ENCODE measurements at places on chromosomes 3 and 15.

DNA sequence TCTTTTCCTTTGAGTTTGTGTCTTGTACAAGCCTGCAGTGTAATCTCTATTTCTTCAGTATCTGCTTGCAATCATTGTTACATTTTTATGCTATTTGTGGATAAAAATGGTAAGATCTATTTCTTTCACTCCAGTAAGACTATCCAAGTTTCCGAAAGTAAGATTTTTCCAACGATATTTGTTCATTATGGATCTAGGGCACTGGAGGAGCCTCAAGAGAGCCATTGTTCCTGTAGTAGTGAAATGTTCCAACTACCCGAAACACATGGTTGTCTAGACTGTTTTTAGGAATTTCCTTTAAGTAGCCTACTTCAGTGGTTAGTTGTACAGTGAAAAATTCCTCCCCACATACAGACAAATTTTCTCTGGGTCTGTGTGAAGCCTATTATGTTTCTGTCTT lies 597.4 kb downstream of the RSL24D1 start:
- DNase-seq, result no peak

DNA sequence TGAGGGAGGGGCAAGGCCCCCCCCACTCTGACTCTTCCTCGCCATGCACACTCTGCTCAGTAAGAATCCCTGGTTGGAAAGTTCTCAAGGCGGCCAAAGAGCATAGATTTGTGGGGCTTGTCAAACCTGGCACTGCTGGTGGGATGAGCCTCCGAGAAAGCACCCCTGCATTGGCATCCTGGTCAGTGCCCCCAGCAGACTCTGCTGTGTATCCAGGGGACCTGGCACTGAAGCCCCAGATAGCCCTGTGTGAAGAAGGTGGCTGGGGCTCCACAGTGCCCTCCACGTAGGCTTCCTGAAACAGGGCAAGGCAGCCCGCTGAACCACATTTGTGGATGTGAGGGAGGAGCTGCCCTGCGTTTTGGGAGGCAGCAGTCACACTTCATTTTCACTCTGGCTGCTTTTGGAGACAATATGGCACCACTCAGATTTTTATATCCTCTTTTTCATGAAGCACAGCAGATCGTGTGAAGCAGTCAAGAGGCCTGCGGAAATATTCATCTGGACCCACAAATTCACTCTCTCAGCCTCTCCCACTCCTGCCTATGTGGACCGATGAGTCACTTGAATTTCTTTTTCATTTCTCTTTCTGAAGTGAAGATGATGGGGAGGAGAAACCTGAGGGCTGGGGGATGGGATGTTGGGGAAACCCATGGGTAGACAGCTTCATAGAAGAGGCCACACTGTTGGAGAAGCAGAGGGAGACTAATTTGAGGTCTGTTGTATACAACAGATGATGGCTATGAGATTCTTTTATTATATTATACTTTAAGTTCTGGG lies 88.7 kb upstream of the BCL6 start:
- no peak for DNase-seq

GRCh38 chr3:189404024-189404423 lies 227.2 kb upstream of the TP63 start:
- DNase-seq, result no peak

GRCh38 chr3:143352850-143353550 lies 233.4 kb downstream of the CHST2 start:
- DNase-seq, result no peak

DNA sequence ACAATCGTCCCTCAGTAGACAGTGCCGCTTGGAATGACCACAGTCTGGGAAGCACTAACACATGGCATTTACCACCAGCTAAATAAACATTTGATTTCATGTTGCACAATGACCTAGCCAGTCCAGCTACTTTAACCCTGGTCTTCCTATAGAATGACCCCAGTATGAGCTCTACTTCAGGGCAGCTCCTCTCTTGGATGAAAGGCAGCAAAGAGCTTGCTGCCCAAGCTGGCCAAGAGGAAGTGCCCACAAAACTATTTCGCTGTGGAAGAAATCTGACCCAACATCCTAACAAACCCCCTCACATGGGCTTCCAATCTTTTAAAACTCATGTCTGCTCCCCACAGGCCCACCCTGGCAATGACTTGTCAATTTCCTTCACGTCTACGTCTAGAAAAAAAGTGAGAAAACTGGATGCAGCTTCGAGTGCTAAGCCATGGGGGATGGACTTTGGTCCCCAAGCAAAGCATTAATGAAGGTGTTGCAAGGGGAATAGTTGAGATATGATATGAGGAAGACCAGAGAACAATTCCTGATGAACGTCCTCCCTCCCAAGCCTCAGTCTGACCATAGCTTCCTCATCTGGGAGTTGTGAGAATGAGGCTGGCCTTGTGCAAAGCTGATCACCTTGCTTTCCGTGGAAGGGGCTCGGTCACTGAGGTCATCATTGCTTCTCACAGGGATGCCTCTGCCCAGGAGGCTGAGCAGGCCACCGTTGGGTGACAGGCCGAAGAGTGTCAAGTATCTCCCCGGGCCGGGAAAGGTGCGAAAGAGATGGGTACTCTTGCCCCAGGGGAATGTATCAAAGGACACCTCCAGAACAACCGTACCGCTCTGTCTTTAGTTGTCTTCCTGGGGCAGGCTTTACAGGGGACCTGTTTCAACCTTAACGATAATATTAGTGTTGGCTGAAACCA lies 964 bp downstream of the SLC25A20 start:
- no peak for DNase-seq

DNA sequence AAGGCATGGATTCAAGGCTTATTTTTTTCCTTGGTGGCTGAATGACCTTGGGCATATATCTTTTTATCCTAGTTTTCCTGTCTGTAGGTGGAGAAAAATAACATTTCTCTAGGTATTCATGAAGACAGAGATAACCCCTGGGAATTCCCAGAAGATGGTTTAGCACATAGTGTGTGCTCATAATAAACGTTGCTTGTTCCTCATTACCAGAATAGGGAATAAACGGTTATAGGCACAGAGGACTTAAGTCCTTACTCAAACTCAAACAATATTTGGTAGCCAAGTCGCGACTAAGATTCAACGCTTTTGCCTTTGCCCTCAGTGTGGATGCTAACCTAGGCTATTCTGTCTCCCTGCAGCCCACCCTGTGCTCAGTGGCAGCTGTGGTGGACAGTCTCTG lies 51.6 kb upstream of the MITF start:
- DNase-seq, result no peak

GRCh38 chr3:63807961-63808565 lies 11.0 kb upstream of the C3orf49 start:
- DNase-seq, result no peak

GRCh38 chr3:50525987-50526386 lies 22.6 kb upstream of the CACNA2D2 start:
- DNase-seq, result no peak

- DNase-seq, result peak; percentile 78
Measured at GRCh38 chr3:133038089-133038730, at the start of gene TMEM108. TMEM108 (plus strand) TSS chr3:133038391.

DNA sequence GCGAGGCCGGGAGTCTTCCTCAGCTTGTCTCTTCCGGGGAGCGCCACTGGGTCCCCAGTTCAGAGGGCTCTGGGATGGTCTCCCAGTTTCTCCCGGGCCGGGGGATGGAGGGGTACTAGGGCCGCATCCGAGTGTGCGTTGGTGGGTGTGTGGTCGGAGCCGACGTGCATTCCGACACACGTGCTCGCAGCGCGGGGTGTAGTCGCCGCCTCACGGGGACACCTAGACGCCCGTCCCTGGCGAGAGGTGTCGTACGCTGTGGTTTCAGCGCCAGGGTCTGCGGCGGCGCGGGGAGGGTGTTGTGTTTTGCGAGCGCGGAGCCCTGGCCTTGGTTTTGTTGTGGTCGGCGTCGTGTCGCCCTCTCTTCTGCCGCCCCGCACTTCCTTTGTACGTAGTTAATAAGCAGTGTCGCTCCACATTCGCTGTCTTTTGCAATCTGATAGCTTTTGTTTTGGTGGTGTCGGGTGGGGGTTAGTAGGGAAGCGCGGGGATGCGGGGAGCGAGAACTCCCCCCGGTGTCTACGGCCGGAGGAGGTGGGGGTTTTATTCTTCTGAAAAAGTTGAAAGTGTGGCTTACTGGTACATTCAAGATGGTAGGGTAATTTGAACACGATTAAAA lies 2.2 kb downstream of the IGF1R start:
- DNase-seq, result no peak

GRCh38 chr15:41984622-41985021 lies 12.3 kb upstream of the EHD4 start:
- no peak for DNase-seq

DNA sequence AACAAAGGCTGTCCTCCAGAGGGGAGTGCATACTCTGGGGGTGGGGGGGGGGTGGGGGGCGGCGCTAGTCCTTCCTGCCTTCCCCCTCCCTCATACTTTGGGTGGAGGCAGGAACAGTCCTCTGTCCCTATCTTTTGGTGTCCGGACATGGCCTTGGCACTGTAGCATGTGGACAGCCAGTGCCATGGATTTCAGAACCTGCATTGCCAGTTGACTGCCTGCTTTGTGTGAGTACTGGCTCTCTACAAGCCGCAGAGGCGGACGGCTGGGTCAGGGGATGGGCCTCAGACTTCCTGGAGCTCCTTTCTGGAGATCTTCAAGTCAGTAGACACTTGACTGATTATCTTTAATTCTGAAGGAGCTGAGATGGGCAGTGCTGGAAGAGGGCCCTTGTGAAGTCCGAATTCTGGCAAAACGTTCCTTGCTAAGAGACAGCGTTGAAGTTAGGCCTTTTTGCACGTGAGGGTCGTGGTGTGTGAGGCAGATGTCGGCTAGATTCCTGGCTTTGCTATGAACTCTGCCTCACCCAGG lies 2.5 kb downstream of the CLDN11 start:
- peak; percentile 66 for DNase-seq

DNA sequence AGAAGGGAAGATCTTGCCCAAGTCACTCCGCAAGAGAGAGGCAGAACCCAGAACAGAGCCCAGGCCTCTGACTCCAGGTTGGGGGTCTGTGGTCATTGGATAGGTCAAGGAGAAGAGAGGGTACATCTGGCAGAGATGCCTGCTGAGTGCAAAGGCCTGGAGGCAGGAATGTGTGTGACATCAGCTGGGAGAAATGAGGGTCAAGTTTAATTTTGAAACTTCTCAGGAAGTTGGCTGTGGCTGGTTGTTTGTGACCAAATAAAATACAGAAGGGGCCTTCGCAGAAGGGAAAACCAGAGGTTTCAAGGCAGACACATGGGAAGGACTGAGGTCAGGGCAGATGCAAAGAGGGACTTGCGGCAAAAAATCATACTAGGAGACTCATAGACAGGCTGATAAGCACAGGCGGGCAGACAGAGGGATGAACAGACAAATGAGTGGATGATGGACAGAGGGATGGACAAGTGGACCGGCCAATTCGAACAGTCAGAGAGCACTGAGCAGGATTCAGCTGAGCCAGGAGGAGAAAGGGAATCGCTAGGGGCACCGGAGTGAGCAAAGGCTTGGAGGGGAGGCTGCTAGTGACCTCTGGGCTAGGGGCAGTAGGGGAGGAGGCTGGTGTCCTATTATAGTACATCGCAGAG lies 28.8 kb upstream of the CACNA2D2 start:
- no peak for DNase-seq

GRCh38 chr3:96836153-96836915 lies 21.9 kb downstream of the EPHA6 start:
- DNase-seq, result no peak

GRCh38 chr3:94548581-94549316 lies 485.9 kb downstream of the NSUN3 start:
- no peak for DNase-seq

All from C1 segment of cervical spinal cord (tissue), 14 donors.